ENCODE measurements at places on chromosomes 11 and 22. TPM values are rescaled to one million over a fixed set of nuclear protein-coding genes. Genes with fewer than 3 reads are reported as not detected.

UPK3A gene
- 0.65 TPM for total RNA-seq

DNA sequence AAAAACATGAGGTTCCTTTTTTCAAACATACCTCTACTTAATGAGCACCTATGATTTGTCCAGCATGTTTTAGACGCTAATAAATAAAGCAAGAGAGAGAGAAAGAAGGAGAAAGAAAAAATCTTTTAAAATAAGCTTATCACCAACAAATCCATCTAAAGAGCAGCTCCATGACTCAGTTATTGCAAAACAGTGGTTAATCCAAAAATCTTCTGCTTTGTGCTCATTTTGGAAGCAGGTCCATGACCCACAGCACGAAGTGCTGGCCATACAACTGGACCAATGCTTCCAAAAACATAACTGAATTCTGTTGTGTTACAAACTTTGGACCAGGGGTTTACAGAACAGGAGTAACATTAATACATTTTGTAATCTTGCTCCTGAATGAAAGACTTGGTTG is 696.6 kb downstream of the KCNA4 start:
- no peak for DNase-seq

GRCh38 chr11:73085189-73085875 is 56.8 kb downstream of the FCHSD2 start:
- no peak for DNase-seq

- no peak for DNase-seq
Observed at GRCh38 chr22:20523086-20523983, 15.9 kb downstream of the MED15 start.

GRCh38 chr22:22450343-22450839 is 58.2 kb downstream of the ZNF280B start:
- peak; percentile 42 for DNase-seq

NXPE2 gene
- not detected for total RNA-seq

SCGB1A1 gene
- total RNA-seq, result not detected

DNA sequence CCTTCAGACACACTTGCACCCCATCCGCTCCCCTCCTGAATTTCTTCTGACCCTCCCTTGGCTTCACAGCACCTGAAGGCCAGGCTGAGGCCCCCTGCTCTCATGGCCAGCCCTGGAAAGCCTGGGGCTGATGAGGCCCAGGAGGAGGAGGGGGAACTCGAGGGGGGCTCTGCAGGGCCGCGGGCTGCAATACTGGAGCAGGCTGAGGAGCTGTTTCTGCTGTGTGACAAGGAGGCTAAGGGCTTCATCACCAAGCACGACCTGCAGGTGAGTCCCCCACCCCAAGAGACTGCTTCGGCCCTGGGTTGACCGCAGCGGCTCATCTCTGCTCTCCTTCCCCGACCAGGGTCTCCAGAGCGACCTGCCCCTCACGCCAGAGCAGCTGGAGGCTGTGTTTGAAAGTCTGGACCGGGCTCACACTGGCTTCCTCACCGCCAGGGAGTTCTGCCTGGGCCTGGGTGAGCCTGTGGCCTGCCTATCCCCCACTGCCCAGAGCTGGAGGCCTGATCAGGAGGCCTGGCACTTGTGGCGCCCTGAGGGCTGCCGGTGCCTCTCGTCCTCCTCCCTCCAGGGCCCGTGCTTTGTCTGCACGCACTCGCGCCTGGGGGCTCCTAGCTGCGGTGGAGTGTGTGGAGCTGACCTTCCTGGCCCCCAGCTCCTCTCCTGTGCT is 922 bp downstream of the CRACR2B start:
- DNase-seq, result no peak

GRCh38 chr11:126007238-126007637 is 55.4 kb downstream of the CDON start:
- no peak for DNase-seq

DNA sequence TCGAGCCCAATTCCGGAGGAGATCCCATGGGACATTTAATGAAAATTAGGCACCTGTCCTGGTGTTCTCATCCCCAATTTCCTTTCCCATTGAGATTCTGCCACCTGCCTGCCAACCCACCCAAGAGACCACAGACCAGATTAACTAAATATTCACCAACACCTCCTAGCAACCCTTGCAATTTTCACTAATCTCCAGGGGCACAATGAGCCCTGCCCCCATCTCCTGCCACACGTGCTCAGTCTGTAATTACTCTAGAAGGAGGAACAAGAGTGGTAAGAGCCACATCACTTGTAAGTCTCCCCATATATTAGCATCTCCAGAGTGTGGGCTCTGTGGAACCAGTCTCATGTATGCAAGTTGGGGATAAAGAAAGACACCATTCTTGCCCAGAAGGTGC is 38.0 kb downstream of the IL18BP start:
- DNase-seq, result no peak
